Urinary bladder (tissue), 4 donors: ENCODE measurements at places on chromosomes 7 and 10.

- DNase-seq, result no peak
Observed at GRCh38 chr10:14186245-14186644, 144.5 kb downstream of the FRMD4A start.

GRCh38 chr10:105707603-105708002 lies 1066.5 kb downstream of the SORCS3 start:
- no peak for DNase-seq

DNA sequence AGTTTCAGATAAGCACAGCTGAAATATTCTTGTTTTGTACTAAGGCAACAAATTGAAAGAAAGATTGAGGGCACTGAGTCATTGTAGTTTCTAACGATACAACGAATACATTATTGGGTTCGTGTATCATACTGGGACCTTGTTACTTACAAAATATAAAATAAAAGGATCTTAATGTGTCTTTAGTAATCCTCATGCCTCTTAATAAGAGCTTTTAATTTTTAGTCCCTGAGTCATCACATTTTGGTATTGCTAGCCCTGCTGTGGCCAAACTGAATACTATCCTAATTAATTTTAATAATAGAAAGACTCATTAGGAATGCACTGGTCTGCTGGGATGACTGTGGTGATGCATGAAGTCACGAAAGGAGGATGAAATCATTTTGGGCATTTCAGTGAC lies 309.7 kb downstream of the EXOC4 start:
- no peak for DNase-seq

DNA sequence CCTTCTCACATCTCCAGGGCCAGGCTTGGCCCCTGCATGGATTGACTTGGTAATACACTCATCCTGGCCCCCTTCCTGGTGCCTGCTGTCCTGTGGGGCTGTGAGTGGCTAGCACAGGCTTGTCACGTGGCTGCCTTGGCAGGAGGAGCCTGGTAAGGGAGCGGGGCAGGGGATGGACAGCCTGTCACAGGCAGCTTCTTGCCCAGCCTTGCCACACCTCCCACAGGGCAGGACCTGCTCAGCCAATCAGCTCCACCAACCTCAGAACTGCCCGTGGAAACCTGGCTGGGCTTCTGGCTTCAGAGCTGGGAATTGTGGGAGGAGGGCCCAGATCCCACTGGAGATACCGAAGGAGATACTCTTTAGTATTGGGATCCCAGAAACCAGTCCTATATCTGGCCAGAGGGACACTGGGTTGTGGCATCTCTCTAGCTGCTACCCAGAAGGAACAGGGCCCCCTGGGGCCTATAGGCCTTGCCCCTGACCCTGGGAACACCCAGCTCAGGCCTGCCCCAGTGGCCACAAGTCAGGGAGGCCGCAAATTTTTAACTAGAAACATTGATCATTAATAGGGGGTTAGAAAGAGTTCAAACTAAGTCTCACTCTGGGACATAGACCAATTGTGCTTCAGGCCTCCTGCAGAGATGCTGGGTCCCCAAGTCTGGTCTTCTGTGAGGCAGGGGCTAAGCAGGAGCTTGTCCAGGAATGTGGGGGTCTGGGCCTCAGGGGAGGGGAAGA lies at the start of gene HOGA1:
HOGA1 (plus strand) TSS at position 330 of the 738 bp plus-strand sequence; CDS start at position 645, 315 bp downstream.
- DNase-seq, result peak; percentile 14

DNA sequence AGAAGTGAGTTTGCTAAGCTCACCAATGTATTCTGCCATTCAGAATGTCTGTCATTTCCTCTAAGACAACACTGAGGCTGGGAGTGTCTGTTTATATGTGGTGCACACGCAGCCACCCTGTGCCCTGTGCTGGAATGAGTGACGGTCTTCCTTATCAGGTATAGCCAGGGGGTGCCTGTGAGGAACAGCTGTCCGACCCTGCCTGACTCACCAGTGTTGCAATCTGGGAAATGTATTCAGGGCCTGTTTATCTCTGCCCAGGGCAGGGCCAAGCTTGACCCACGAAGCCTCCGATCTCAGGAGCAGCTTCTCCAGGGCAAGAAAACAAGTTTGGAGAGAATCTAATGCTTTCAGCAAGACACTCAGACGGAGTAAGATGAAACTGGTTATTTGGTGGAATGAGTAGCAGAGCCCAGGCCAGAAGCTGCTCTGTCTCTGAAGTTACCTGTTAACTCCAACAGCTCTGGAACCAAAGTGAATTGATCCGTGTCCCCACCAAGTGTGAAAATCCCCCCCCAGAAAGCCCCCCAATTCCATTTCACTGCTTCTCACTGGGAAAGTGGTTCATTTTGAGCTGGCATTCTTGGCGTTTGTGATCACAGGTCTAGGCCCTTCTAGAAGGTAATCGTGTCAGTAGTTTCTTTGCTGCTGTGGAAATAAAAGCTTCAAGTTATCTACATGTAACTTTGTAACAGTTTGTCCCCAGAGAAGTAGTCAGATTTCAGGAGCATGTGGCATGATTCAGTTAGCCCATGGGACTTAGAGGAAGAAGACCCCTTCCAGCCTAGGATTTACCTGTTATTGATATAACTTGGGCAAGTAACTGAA lies 6.1 kb upstream of the UBE2H start:
- DNase-seq, result no peak

- DNase-seq, result no peak
Observed at GRCh38 chr10:83673316-83673715, 466.0 kb upstream of the GHITM start.

DNA sequence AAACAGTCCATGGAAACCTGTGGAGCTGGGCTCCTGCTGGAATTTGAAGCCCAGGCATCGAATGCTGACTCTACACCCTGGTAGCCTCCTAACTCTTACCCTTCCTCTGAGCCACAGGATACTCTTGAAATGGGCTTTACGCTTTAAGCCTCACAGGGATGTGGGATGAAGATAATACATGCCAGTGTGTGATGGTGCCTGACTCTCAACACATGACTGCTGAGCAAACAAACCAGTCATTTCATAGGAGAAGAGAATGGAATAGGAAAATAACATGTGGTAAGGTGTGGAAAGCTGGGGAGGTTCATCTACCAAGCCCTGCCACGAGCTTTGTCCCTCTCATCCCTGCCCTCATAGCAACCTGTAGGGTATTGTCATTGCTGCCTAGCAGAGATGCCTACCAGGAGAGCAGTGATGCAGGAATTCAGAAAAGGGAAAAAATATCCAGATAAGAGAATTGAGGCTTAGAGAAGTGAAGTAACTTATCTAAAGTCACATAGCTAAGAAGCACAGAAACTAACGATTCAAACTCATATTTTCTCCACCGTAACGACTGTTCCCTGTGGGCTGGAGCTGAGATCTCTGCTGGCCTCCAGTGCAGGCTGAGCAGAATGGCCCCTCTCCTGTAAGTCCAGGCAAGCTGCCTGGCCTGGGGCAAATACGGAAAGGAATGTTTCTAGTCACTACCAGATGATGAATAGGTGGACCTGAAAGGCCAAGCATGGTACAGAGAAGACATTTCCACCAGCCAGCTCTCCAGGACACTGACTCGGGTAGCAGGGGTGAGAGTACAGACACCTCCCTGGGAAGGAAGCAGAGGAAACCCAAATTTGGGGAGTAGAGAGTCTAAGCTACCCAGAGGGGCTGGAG lies 90.2 kb upstream of the DUSP5 start:
- no peak for DNase-seq

DNA sequence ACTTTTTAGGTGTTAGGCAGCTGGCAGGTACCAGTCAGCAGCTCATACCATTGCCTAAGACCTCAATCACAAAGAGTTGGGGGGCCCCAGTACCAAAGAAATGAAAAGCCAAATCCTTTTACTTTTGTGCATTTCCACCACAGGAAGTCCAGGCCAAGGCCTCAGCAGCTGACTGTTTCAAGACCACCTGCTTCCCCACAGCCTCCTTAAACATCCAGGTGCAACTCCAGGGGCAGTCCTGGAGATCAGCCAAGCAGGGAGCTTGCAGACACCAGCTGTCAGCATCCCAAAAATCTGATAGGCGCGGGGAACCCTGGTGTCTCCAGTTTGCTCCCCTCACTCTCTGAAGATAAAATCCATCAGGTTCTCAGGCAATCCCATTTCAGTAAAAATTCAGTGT lies 91.5 kb upstream of the EFCAB10 start:
- DNase-seq, result no peak

- DNase-seq, result no peak
Observed at GRCh38 chr7:10156972-10157371, 816.7 kb upstream of the PHF14 start.

DNA sequence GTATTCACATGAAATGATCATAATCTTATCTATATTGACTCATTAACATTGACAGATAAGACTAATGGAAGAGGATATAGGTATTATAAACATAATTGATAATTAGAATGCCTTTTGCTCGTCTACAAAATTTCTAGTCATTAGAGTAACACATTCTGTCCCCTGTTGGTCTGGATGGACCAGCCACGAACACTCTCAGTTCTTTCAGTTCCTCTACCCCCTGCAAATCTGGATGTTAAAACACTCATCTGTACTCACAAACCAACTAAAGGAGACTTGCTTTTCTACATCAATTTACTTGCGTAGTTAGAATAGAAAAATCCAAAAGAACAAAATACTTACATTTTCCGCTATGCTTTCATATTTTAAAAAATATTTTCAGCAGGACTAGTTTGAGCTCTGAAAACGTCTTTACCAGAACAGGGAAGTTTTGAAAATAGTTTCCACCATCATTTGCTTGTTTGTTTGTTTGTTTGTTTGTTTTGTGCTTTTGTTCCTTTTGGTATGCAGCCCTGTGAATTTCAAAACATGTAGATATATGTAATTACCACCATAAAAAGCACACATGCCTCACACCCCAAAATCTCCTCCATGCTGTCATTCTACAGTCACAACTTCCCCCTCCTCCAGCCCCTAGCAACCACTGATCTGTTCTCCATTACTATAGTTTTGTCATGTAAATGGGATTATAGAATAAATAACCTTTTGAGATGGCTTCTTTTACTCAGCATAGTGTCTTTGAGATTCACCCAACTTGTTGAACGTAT lies 103.8 kb downstream of the FZD1 start:
- no peak for DNase-seq

DNA sequence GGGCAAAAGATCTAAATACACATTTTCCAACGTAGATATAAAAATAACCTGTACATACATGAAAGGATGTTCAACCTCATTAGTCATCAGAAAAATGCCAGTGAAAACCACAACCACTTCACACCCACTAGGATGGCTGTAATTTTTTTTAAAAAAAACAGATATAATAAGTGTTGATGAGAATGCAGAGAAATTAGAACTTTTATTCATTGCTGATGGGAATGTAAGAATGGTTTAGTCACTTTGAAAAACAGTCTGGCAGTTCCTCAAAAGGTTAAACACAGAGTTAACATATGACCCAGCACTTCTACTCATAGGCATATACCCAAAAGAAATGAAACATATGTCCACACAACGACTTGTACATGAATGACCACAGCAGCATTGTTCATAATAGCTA lies 32.3 kb upstream of the PRKCQ start:
- DNase-seq, result no peak

GRCh38 chr7:115127399-115128021 lies 205.6 kb downstream of the MDFIC start:
- no peak for DNase-seq

GRCh38 chr7:55179931-55180682 lies 161.3 kb downstream of the EGFR start:
- DNase-seq, result no peak

- no peak for DNase-seq
Observed at GRCh38 chr7:44604941-44605340, 1.5 kb upstream of the OGDH start.

DNA sequence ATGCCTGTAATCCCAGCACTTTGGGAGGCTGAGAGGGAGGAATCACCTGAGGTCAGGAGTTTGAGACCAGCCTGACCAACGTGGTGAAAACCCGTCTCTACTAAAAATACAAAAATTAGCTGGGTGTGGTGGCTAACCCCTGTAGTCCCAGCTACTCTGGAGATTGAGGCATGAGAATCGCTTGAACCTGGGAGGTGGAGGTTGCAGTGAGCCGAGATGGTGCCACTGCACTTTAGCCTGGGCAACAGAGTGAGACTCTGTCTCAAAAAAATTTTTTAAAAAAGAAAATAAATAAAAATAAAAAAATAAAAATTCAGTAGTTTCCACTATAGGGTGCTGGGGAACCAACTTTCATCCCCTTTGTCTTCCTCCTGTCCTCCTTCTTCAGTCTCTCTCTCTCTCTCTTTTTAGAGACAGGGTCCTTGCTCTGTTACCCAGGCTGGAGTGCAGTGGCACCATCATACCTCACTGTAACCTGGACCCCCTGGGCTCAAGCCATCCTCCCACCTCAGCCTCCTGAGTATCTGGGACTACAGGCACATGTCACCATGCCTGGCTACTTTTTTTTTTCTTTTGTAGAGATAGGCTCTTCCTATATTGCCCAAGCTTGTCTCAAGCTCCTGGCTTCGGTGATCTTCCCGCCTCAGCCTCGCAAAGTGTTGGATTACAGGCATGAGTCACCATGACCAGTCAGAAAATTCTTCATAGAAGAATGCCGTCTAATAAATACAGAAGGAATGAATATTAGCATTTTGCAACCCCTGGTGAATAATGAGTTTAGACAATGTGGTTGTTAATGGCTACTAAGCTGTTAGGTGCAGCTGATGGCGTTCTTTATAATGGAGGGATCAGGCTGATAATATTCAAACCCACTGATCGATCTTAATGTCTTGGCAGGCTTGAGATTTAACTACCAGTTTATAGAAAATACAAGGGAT lies 20.6 kb downstream of the RBM20 start:
- no peak for DNase-seq

DNA sequence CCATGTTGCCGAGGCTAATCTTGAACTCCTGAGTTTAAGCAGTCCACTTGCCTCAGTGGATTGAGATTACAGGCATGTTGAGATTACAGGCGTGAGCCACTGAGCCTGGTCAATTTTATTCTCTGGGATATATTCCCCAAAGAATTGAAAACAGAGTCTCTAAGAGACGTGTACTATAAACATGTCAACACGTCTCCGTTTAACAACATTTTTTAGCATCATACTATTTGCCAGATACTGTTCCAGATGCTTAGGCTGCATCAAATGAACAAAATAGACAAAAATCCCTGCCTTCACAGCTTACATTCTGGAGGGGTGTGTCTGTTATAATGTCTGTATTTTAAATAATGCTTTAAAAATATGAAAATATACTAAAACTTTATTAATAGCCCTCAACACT lies 54.1 kb upstream of the PRKG1 start:
- DNase-seq, result no peak

GRCh38 chr10:26860102-26860442 lies 686 bp downstream of the ABI1 start:
- DNase-seq, result peak; percentile 51

DNA sequence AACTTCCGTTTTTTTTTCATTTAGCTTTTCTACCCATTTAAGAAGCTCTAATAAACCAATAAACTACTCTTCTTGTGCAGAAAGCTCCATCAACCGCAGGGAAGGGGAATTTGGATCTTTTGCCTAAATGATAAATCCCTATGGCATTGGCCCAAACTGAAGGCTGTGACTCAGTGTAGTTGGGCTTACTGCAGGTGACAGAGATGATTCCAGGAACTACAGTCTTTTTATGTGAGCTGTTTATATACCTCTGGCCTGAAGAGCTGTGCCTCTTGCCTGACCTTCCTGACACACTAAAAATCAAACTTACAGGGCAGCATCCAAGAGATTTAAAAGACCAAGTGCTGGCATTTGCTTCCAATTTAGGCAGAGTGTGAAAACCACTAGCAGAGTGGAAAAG lies 25.2 kb downstream of the ABCB1 start:
- DNase-seq, result no peak

- DNase-seq, result no peak
Observed at GRCh38 chr10:77877441-77878344, 48.9 kb downstream of the DLG5 start.
